Activated naive CD4-positive, alpha-beta T cell (primary cell): ENCODE measurements at places on chromosomes 5 and 9.
A peak's percentile ranks its signal among the peaks of the same experiment; 100 is the strongest.

DNA sequence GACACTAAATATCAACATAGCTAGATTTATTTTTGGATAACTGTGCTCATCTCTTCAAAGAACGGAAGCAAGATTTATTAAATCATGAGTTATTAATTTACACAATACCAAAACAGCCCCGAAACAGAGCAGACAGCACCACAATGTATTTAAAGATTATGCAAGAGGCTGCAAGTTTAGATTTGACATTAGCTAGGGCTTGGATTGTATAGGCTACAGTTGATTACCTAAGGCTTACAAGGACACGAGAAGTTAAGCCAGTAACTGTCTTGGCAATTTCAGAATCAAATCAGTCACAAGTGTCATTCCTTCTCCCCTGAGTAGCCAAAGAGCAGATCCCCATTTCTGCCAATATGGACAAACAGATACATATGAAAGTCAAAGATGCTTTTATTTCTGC lies 152.6 kb downstream of the MED27 start:
- DNase-seq: no peak

GRCh38 chr5:66933066-66933465 lies 263.5 kb downstream of the CD180 start:
- DNase-seq: no peak

- DNase-seq: no peak
Observed at GRCh38 chr9:28547527-28547926, 974.2 kb upstream of the C9orf72 start.

GRCh38 chr5:116098998-116099397 lies 14.2 kb downstream of the COMMD10 start:
- no peak for DNase-seq

GRCh38 chr5:78294248-78295034 lies at the start of gene AP3B1:
AP3B1 (minus strand) TSS chr5:78294698; CDS start chr5:78294579, 119 bp downstream.
- DNase-seq: peak; percentile 87
